Heart right ventricle (tissue), 16 donors: ENCODE measurements at places on chromosomes 12 and 14. TPM values are rescaled to one million over a fixed set of nuclear protein-coding genes. Genes with fewer than 3 reads are reported as not detected.

GRCh38 chr14:58951143-58951542, 237.3 kb upstream of the DAAM1 start:
- no peak overlapping the region for H3K4me3 ChIP-seq
- no peaks in the 10 kb centered on the region for H3K27me3 ChIP-seq
- H3K36me3 ChIP-seq: no peaks in the 10 kb centered on the region
- H3K27ac ChIP-seq: no peak overlapping the region
- H3K4me1 ChIP-seq: no peaks in the 10 kb centered on the region

The JPH4 gene
- 0.10 TPM for total RNA-seq

The GNB3 gene
- 7.5 TPM for total RNA-seq

DNA sequence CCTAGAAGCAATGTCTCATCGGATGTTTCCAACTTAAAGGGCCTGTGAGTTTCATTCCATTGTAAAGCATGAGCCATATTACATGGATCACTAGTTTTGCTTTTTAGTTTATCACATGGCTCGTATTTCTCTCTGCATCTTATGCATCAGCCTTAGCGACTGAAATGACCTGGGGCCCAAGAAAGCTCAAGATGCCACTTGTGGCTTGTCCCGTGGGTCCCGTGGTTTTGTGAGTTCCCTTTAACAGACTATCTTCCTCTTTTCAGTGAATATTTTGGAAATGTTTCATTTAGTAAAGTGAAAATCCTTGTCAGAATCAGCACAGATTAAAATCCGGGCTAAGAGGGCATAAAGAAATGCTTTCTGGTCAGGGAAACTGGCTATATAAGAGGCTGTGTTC, 86.2 kb upstream of the PPM1H start:
- no peaks in the 10 kb centered on the region for H3K27me3 ChIP-seq
- no peaks in the 10 kb centered on the region for H3K4me1 ChIP-seq
- no peak overlapping the region for H3K27ac ChIP-seq
- H3K4me3 ChIP-seq: no peak overlapping the region
- H3K36me3 ChIP-seq: no peaks in the 10 kb centered on the region
- no peak for DNase-seq

DNA sequence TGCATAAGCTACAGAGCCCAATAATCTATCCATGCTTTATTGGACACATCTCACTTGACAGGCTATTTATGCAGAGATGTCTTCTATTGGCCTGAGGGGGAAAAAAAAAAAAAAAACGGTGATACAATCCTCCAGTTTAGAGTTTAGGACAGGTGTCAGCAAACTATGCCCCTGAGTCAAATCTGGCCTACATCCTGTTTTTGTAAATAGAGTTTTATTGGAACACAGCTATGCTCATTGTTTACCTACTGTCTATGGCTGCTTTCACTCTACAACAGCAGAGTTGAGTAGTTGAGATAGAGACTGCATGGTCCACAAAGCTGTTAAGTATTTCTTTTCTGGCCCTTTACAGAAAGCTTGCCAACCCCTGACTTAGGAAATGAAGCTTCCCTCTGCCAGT, 403.1 kb downstream of the C12orf75 start:
- H3K36me3 ChIP-seq: no peaks in the 10 kb centered on the region
- H3K4me3 ChIP-seq: no peak overlapping the region
- no peak overlapping the region for H3K27ac ChIP-seq

- H3K4me1 ChIP-seq: no peaks in the 10 kb centered on the region
- DNase-seq: no peak
- no peaks in the 10 kb centered on the region for H3K36me3 ChIP-seq
- no peak overlapping the region for H3K27ac ChIP-seq
Measured at GRCh38 chr12:53956914-53957536, 2.3 kb downstream of the HOXC12 start.
